ENCODE measurements at places on chromosomes 11 and 22.
A peak's percentile ranks its signal among the peaks of the same experiment; 100 is the strongest.

GRCh38 chr11:134360050-134360835 lies 28.5 kb downstream of the GLB1L2 start:
- peak; percentile 32 for DNase-seq

DNA sequence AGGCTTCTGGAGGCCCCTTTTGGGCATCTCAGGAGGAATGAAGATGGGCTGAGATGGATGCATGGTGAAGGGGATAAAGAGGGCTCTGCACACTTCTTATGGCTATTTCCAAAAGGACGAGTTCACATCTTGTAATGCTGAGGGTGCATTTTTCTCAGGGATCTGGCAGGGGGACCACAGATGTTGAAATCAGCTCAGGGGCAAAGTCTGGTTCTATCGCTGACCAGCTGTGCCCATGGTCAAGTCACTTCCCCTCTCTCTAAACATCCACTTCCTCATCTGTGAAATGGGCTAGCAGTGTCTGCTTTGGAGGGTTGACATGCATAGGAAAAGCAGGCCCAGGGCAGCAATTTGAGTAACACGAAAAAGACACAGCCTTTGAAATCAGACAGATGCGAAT lies 26.5 kb downstream of the LHFPL7 start:
- no peak for DNase-seq

- DNase-seq = no peak
Observed at GRCh38 chr11:95904009-95904650, 19.8 kb downstream of the MTMR2 start.

DNA sequence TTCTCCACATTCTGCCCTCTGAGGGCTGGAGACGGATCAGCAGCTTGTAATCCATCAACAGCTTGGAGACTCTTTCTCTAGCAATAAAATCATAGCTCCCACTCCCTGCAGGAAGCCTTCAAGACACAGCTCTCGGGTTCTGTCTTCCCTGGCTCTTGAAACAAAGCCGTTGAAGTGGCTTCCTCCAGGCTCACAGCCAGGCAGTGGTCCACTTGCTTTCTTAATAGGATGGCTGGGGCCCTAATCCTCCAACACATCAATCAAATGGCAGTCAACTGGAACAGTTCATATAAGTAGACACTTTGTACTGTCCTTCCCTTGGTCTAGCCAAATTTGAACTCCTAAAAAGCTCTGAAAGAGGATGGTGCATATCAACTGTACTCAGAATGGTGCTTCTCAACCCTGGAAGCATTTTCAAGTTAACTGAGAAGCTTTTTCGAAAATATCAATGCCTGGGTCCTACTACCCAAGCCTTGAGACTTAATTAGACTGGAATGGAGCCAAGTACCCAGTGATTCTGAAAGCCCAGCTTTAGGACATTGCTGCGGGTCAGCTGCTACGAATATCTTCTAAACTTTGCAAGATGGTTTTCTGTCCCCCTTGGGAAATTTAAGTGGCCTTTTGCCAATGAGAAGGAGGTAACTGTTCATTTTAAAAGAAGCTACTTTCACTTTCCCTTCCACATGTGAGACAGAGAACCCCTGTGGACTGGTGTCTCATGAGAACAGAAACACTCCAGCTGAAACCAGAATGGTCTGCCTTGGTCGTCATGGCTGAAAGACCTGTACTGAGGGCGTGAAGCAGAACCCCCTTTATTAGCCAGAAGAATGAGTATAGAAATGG lies 74.7 kb downstream of the SC5D start:
- no peak for DNase-seq

- DNase-seq = no peak
Observed at GRCh38 chr11:75563978-75564552, 2.0 kb downstream of the SERPINH1 start.

DNA sequence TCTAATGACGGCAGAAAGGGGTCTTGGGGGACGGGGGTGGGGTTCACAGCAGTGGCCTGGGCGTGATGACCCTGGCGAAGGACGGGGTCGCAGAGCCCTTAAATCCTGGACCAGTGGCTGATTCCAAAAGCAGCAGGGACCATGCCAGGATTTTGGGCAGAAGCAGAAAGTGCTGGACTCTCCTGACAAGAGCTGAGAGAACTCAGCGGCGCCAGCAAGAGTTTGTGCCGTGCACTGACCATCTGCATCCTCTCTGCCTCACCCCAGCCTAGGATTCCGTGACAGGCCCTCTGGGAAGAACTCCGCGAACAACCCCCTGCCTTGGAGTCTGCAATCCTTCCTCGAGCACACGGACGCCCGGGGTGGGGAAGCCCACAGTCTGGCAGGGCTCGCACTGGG lies 644 bp upstream of the NDUFV1 start:
- no peak for DNase-seq

GRCh38 chr11:112310419-112310818 lies 49.8 kb upstream of the PLET1 start:
- DNase-seq = peak; percentile 87

DNA sequence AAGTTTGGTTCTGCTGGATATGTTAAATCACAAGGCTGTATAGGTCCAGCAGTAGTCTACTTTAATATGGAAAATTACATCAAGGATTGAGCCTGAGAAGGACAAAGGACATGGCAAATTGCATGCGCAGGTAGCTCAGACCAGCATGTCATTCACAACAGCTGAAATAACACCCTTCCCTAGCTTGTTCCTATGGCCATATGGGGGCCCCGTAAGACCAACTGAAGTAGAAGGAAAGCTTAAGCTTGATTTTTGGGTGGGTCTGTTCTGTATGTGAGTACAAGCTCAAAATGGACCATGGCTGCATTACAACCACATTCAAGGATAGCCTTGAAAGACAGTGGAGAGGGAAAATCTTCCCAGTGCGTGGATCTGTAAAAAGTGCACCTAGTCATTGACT lies 20.6 kb upstream of the PDE3B start:
- no peak for DNase-seq

- DNase-seq = no peak
Observed at GRCh38 chr11:69831985-69832384, 12.8 kb upstream of the FGF3 start.

GRCh38 chr11:132142554-132142953 lies 772.1 kb downstream of the NTM start:
- DNase-seq = no peak

- DNase-seq = no peak
Observed at GRCh38 chr11:4495487-4495886, 13.0 kb downstream of the OR52K1 start.

GRCh38 chr22:43077121-43077877 lies 11.9 kb downstream of the TTLL1 start:
- no peak for DNase-seq

DNA sequence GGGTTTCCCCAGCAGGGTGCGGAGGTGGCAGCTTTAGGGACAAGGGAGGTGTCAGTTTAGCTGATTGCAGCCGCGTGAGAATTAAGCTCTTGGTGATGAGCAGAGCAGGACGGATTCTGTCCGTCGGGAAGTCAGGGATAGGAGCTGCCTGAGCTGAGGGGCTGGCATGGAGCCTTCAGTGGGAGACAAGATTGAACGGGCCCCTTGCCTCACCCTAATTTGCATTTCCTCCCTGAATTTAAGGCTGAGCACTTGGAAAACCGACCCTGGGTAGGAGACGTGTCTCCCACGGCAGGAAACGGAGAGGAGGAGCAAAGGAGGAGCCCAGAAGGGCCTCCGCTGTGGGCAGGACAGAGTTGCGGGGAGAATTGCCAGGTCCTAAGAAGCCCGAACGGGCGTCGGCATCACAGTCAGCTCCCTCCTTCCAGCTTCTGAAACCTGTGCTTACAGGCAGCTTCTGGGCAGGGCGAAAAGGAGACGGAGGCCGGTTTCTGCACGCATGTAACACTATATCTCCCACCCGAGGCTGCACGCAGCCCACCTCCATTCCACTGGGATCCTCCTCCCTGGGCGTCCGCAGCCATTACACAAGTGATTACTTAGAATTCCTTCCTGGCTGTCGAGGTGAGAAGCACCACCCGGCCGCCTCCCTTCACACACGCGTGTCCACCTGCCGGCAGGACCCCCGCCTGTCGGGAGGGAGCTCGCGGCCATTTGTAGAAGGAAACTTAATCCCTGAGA lies 345.8 kb downstream of the BRD1 start:
- no peak for DNase-seq

GRCh38 chr11:122897606-122898210 lies 15.1 kb downstream of the JHY start:
- DNase-seq = no peak

DNA sequence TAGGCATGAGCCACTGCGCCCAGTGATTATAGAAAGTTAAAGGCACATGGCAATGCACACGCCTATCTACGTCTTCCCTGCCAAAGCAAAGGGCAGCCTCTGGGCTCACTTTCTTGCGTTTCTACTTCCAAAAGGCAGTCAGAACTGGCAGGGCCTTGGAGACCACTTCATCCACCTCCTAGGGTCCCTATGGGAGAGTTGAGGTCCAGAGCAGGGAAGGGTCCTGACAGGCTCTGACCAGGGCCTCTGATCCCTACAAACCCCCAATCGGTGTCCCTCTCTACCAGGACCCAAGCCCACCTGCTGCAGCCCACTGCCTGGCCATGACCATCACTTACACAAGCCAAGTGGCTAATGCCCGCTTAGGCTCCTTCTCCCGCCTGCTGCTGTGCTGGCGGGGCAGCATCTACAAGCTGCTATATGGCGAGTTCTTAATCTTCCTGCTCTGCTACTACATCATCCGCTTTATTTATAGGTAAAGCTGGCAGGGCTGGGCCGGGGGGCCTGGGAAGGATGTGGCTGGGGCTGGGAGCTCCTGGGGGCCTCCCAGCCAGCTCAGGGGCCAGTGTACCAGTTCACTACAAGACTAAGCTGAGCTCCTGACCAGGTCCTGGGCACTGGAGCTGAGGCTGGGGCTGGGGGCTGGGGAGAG lies 1.5 kb downstream of the BEST1 start:
- DNase-seq = no peak

GRCh38 chr11:85898456-85898855 lies 43.3 kb downstream of the CCDC83 start:
- no peak for DNase-seq

- no peak for DNase-seq
Observed at GRCh38 chr11:64049509-64049908, 13.8 kb downstream of the FLRT1 start.

DNA sequence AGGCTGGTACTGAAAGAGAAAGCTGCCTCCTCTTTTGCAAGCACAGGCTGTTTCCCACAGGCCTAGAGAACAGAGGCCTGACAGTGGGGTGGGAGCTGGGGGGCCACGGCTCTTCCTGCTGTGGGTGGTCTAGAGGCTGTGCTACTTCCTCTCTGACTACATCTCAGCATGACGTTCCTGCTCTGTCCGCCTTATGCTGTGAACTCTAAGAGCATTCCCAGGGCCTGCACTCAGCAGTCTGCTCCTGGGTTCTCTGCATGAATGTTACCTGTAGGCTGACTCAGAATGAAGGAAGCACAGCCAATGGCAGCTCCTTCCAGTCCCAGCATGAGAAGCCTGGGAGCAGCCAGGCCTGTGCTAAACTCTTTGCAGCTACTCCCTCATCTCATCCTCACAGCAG lies 534.3 kb downstream of the NTM start:
- no peak for DNase-seq

GRCh38 chr11:127474766-127475165 lies 474.2 kb upstream of the KIRREL3 start:
- DNase-seq = no peak

DNA sequence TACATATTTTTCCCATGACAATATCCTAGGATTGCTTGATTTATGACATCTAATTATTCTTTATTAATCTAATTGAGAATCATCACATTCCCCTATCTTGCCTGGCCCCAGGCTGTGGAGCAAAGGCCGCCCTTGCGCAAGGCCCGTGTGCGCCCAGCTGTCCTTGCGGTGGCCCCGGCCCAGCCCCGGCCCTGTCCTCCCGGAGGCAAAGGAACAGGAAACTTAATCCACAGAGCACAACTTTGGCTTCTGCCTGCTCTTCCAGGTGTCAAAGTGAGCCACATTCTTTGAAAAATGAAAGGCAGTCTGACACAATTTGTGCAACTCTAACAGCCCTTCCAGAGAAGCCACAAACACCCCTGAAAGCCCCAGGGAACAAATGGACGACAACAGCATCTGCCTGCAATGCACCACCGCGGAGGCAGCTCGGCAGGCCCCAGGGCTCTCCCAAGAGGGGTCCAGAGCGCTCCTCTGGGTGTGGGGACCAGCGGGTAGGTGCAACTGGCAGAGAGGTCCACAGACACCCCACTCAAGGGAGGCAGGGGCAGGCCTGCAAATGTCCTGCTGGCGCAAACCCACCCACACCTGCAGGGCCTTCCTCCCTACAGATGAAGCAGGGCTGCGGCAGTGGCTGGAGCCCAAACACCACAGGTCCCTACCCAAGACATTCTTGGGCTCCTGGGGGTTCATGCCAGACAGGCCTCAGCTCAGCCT lies 30.3 kb downstream of the GNB1L start:
- DNase-seq = no peak

DNA sequence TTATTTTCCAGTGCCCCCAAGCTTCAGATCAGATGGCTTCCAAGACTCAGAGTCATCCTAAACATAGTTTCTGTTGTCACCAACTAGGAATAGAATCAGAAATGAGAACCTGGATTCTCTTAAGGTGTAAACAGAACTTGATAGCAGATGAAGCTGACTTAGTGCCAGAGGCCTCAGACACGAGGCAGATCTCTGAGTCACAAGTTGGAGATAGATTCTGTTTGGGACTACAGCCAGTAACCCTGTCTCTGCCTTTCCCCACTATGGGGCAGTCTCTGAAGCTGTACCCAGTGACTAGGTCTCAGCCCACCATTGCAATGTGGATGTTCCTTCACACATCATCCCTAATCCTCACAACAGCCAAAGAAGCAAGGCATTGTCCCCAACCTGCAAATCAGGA lies 25.4 kb downstream of the NEU3 start:
- no peak for DNase-seq

- no peak for DNase-seq
Observed at GRCh38 chr11:10428453-10428852, 26.6 kb upstream of the AMPD3 start.

- no peak for DNase-seq
Observed at GRCh38 chr11:124080327-124081001, 34.8 kb upstream of the VWA5A start.

- DNase-seq = no peak
Observed at GRCh38 chr11:11211186-11211585, 141.9 kb downstream of the CSNK2A3 start.

GRCh38 chr11:293271-293851 lies 4.4 kb downstream of the PGGHG start:
- DNase-seq = no peak

DNA sequence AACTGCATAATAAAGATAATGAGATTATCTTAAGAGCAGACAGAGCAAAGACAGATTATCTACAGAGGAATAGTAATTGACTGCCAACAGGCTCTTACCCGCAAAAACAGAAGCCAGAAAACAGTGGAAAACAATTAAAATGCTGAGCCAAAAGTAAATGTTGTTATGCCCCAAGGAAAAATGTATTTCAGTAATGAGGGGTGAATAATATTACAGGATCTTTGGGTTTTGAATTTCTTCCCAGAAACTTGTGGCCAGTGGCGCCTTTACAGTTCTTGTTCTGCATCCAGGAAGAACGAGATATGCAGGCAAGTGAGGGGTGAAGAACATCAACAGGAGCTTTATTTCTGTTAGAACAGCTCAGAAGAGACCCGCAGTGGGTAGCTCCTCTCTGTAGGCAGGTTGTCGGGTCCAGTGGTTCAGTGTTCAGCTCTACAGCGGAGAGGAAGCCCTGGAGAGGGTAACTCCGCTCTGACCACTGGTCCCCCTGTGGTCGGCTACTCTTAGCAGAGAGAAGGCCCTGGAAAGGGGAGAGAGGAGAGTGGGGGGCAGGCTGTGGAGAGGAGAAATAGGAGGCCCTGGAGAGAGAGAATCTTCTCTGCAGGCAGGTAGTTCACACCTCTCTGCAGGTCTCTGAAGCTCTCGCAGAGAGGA lies 51.8 kb upstream of the SC5D start:
- DNase-seq = no peak

GRCh38 chr22:21455334-21456089 lies 11.7 kb upstream of the TMEM191C start:
- DNase-seq = no peak

GRCh38 chr11:69380921-69381581 lies 87.1 kb downstream of the MYEOV start:
- DNase-seq = no peak
